ENCODE measurements at places on chromosomes 2 and 18.

GRCh38 chr18:11665587-11665986 lies 23.5 kb upstream of the GNAL start:
- no peak for DNase-seq

- DNase-seq, result no peak
Measured at GRCh38 chr2:64487256-64488049, 33.5 kb downstream of the LGALSL start.

GRCh38 chr2:72109291-72109690 lies 38.4 kb downstream of the CYP26B1 start:
- DNase-seq, result no peak

- no peak for DNase-seq
Measured at GRCh38 chr2:173496746-173497145, 142.1 kb downstream of the CDCA7 start.

- DNase-seq, result no peak
Measured at GRCh38 chr2:61978522-61978921, 73.0 kb downstream of the COMMD1 start.
